Activated T-cell treated with anti-CD3 and anti-CD28 coated beads, Interleukin-2, amount 50 U/mL, for 72 hours (primary cell): ENCODE measurements at places on chromosomes 3 and 15. TPM values are rescaled to one million over a fixed set of nuclear protein-coding genes. Genes with fewer than 3 reads are reported as not detected.

DNA sequence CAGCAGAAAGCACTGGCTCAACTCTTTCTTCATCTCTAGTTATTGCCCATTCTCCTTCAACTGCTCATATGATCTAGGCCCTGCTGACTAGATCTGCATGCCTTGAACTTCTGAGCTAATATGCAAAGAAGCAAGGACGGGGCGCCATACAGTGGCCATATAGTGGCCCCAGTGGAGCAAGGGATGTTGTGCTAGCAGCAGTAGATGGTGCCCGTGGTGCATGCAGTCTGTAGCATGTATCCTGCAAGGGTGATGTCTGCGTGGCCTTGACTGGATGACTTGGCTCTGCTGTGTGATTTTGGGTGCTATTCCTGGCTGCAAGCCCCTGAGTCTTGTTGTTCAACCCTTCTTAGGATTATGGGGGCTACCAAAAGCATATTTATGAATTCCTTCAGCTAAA is 12.2 kb upstream of the NMD3 start:
- no peak overlapping the region for H3K27ac ChIP-seq
- H3K4me3 ChIP-seq = no peak overlapping the region
- no peaks in the 10 kb centered on the region for H3K36me3 ChIP-seq
- no peaks in the 10 kb centered on the region for H3K27me3 ChIP-seq
- no peaks in the 10 kb centered on the region for H3K4me1 ChIP-seq

The TMEM207 gene
- not detected for total RNA-seq

The TIGIT gene
- 80.2 TPM for total RNA-seq

The ALDH1A2 gene
- 2.6 TPM for total RNA-seq
